ENCODE measurements at places on chromosomes 5 and 9. TPM values are rescaled to one million over a fixed set of nuclear protein-coding genes. Genes with fewer than 3 reads are reported as not detected.

- no peak for DNase-seq
Measured at GRCh38 chr5:119341452-119342349, 14.1 kb upstream of the TNFAIP8 start.

DNA sequence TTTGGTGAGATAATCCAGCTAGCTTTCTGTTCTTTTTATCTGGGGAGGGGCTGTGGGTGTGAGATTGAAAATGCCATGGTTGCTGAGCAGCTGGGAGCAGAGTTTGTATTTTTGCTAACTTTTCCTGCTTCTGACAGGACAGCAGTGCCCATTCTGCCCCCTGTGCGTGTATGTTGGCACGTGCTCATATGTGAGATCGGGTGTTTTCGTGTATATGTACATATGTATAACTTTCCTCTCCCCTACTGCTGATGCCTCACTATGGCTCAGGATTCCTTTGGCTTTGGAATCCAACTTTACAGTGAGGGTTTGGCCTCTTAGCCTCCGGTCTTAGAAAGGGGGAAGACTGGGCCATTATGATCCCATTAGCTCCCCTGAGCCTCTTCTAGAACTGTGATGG is 38.3 kb downstream of the RGS3 start:
- no peak for DNase-seq

The SAXO1 gene
- polyA plus RNA-seq = 0.30 TPM

GRCh38 chr9:90961375-90961774 is 159.8 kb downstream of the SYK start:
- DNase-seq = no peak

DNA sequence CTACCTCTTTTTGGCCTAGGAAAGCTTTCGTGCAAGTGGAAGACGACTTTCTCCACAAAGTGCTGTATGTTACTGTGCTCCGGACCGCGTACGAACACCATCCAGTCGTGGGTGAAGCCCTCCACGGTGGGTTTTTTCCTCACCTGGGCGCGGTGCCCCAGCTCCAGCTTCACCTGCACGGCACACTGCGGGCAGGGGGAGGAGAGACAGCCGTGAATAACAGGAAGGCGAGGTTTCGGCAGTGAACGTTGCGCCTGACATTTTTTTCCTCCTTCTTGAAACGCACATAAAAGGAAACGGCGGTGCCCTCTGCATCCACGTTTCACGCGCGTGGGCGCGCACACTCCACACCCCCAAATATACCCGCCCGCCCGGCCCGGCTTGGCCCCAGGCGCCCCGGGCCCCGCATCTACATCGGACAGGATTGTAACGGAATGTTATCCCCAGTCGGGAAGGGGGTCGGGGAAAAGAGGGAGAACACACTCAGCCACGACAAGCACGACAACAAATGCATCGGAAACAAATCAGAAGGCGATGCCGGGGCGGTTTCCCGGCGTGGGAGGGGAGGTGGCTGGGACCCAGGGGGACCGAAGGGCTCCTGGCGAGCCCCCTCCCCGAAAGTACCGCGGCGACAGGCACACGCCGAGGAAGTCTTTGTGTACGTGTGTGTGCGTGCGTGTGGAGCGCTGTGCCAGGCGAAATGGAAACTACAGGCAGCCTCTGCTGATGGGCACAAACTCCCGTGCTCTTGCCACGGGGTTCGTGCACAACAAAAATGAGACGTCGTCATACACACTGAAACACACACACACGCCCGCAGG is 1.4 kb downstream of the MLLT3 start:
- no peak for DNase-seq

The CSF1R gene
- polyA plus RNA-seq = 36.1 TPM

DNA sequence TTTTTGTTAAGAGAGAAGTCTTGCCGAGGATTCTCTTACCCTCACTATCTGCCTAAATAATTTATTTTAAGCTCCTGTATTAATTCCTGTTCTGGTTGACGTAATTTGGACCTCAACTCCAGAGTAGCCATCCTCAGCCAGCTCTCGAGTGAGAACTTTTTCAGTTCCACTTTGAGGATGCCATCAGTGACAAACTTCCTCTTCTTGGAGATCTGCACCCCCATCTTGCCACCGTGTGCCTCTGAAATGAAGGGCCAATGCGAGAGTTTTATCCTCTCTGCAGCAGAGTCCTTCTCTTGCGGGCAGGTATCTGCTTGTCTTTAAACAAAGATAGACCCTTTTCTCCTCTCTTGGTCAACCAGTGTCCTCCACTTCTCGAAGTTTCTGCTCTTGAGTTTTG is 19.5 kb upstream of the TMEM174 start:
- no peak for DNase-seq

GRCh38 chr5:41748631-41749030 is 121.6 kb downstream of the OXCT1 start:
- DNase-seq = no peak

The PRRT1B gene
- 2.4 TPM for polyA plus RNA-seq

- peak; percentile 42 for DNase-seq
Measured at GRCh38 chr9:70924895-70925547, 196.4 kb downstream of the TRPM3 start.

GRCh38 chr9:3906437-3907213 is 380.8 kb upstream of the RFX3 start:
- no peak for DNase-seq

GRCh38 chr5:124570285-124571035 is 176.0 kb downstream of the ZNF608 start:
- DNase-seq = no peak

The SNCAIP gene
- polyA plus RNA-seq = 22.3 TPM

DNA sequence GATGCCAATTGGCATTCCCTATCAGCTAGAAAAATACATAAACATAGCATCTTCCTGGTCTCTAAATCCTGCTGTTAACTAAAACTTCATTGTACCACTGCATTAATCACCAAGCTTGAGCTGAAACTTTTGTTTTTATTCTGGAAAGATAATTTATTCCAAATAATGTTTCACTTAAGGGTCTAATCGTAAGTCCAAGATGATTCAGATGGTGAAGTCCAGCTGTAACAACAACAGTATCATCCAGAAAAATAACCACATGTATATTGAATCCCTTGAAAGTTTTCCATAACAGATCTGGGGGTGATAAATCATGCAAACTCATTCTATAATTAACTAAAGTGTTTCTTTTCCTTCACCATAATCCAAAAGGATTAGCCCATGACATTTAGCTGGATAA is 23.9 kb downstream of the RORB start:
- DNase-seq = no peak

GRCh38 chr5:54066433-54066832 is 243.9 kb downstream of the ARL15 start:
- DNase-seq = no peak

The C9orf50 gene
- polyA plus RNA-seq = 0.70 TPM

The SPINK4 gene
- not detected for polyA plus RNA-seq

The SPATA31D1 gene
- not detected for polyA plus RNA-seq

DNA sequence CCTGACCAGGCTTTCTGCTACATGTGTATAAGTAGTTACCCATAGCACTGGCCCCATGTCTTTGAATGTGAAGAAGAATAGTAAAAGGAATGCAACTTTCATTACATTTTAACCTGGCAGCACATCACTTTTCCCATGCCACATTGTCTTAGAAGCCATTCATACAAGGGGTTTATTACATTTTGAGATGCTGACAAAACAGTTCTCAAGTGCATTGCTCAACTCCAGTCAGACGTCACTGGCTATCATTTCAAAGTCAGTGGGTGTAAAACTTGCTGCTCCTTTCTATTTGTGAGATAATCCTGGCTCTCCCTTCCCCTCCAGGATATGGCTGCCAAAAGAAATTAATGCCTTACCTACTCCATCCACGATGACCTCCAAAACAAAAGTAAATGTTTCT is 97.0 kb upstream of the VCAN start:
- no peak for DNase-seq

The SLC36A2 gene
- polyA plus RNA-seq = 0.20 TPM

The FOXD4L3 gene
- polyA plus RNA-seq = not detected

DNA sequence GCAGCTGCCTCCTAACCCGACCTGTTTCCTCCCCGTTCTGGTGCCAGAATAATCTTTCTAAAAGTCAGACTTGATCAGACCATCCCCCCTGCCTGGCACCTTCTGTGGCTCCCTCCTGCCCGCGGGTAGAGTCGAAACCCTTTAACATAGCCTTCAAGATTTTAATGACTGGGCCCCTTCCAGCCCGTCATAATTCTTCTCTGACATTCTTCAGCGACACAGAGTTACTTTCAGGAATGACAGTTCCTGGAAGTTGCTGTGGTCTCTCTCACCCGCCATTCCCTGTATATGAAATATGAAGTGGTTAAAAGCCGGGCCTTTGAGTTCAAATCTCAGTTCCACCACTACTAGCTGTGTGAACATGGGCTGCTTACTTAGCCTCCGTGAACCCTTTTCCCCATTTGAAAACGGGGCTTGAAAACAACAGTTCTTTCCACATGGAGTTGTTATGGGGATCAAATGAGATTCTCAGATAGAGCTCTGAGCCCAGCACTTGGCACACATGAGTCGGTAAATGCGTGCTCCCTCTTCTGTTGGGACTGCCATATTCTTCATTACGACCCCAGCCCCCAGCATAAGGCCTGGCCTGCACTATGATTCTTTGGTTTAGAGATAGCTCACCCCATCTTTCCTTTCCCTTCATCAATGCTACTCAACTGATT is 737 bp downstream of the NANS start:
- no peak for DNase-seq

- DNase-seq = no peak
Measured at GRCh38 chr9:117242082-117242481, 172.8 kb downstream of the ASTN2 start.

- no peak for DNase-seq
Measured at GRCh38 chr9:131937451-131937850, 142.2 kb downstream of the MED27 start.

The IARS1 gene
- 109 TPM for polyA plus RNA-seq

DNA sequence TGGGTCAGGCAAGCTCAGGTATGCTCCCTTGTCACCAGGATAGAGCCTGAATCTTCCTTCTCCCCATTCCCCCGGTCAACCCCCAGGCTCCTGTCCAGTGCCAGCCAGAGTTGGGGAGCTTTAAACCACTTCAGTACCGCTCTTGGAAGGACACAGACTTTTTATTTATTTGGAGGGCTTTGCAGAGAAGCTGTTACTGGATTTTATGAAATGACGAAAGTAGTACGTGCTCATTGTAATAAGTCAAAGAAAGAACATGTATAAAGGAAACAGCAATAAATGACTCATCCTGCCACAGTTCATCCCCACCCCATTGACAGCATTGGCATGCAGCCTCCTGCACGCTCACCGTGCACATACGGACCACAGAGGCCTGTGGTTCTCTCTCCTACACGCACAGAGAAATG is 230.3 kb downstream of the AUH start:
- DNase-seq = no peak
